Activated T-helper 1 cell treated with anti-CD3 and anti-CD28 coated beads, Interleukin-2, amount 50 U/mL, for 16 hours (primary cell): ENCODE measurements at places on chromosomes 3 and 15.

DNA sequence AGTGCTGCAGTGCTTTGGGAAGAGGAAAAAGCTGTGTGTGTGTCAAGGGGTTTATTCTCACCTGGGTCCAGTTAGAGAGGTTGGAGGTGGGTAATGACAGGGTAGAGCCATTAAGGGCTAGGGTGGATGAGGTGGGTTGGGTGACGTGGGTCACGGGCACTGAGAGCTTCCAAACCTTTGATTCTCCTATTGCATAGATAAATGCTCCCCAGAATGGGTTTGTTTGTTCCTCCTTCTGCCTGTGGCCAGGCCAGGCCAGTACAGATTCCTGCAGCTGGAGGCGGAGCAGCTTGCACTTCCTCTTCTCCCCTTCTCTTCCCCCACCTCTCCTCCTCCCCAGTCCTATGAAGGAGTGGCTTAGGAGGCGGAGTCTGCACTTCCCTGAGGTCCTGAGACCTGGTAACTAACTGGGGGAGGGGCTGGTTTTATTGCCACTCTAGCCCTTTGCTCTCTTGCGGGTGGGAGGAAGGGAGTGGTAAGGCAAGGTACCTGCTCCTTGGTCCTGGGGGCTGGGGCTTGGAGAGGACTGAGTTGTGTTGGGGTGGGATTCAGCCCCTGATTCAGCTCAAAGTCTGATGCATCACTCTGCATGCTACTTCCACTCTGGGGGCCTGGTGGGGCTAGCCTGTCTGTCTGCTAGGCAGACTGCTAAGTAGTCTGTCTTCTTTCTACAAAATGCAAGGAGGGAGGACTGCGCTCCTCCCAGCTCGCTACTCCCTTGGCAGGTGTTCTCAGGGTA, 3.5 kb downstream of the SPINT1 start:
- no peak for DNase-seq

DNA sequence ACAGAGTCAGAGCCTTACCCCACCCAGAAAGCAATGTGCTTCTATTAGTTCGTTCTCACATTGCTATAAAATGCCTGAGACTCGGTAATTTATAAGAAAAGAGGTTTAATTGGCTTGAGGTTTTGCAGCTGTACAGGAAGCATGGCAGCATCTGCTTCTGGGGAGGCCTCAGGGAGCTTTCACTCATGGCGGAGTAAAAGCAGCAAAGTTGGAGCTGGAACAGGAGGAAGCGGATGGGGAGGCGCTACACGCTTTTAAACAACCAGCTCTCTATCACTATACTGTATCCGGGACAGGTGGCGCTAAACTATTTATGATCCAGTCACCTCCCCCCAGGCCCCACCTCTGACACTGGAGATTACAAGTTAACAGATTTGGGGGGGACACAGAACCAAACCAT, 176.3 kb upstream of the BHLHE40 start:
- DNase-seq, result no peak

- no peak for DNase-seq
Measured at GRCh38 chr3:99069973-99070372, 168.5 kb upstream of the DCBLD2 start.

DNA sequence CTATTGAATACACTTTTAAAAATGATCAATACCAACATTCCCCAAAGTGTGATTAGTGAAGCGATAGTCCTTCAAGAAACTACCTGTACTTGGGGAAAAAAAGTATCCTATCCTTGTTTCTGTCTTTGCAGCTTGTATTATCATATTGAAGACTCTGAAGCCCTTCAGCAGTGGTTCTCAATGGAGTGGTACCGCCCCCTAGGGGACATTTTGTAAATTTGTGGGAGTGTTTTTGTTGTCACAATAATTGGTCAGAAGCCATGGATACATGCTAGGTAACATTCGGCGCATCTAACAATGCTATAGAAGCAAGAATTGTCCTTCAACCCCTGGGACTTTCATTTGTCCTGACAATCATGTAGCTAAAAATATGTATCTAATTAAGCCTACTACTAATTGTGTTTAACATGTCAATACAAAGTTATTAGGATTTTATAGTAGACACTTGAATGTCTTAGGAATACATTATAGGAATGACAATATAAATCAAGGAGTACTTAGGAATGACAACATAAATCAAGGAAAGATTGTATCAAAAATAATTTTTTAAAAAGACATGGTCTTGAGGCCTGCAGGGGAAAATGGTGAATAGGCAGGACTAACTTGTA, 53.7 kb downstream of the NMD3 start:
- no peak for DNase-seq

- DNase-seq, result no peak
Measured at GRCh38 chr3:112366522-112366921, 33.6 kb downstream of the CD200 start.
